ENCODE measurements at places on chromosomes 11 and 22.

- DNase-seq, result no peak
Observed at GRCh38 chr11:45772986-45773785, 31.8 kb upstream of the SLC35C1 start.

DNA sequence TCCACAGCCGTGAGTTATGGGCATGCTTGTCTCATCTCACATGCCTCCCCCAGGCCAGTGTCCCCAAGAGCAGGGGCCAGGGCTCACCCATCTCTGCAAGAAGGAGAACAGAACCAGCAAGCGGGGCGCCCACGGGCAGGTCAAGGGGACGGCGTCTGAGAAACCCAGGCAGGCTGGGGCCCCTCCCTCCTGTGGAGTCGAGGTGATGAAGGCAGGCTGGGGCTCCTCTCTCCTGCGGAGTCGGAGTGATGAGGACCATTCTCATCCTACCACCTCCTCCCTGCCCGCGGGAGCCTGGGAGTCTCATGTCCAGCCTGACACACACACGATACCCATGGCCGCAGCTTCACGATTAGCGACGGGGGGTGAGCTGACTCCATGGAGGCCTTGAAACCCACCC, 141.9 kb downstream of the CTTN start:
- DNase-seq, result no peak

GRCh38 chr11:84552791-84553190, 1074.4 kb downstream of the DLG2 start:
- DNase-seq, result no peak

- DNase-seq, result no peak
Observed at GRCh38 chr11:118434123-118434552, 2.2 kb upstream of the KMT2A start.

DNA sequence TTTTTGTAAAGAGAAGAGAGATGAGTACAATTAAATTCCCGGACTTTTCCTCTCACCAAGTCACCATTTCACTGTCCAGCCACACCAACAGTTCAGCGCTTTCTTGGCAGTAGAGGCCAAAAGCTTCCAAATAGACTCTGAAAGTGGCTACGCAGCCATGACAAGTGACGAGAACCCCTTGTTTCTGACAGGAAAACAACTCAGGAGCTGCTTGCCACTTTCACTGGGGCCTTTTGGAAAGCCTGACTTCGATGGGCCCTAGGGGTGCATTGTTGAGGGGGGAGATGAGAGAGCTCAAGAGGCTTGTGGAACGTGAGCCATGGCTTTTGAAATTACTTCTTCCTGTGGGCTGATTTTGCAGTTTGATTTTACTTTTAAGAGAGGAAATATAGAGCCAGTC, 422.1 kb upstream of the FAT3 start:
- DNase-seq, result no peak

GRCh38 chr11:59674291-59674690, 5.5 kb upstream of the PATL1 start:
- DNase-seq, result no peak

GRCh38 chr22:45880716-45881523, 96.0 kb downstream of the WNT7B start:
- DNase-seq, result no peak

DNA sequence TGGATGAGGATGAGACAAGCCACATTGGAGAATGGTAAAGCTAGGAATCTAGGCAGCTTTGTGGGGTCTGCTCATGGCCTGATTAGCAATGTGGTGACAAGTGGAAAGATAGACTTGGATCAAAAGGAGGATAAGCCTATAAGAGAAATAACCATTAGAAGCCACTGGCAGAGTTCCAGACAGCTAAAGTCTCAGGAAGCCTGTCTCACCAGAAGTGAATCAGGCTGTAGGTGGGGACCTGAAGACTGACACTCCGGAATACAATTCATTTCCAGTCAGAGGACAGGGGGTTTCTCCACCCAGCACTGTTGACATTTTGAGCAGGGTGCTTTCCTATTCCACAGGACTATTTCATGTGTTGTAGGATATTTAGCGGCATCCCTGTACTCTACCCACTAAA, 129.7 kb downstream of the ARHGAP42 start:
- no peak for DNase-seq

DNA sequence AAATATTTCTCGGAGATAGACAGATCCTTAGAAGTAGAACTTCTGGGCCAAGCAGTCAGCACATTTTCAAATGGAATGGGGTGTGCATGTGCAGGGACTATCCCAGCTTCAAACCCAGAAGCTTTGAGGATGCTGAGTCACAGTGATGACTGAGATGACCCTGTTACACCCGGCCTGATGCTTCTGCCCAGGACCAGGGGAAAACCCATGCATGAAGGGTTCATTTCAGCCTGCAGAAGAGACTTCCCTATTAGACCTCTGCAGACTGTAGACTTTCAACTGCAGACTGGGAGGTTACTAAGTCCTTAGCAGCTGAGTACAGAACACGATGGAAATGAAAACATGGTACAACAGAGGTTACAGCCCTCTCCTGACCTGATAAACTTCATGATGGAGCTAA, 3.6 kb upstream of the OR2AT4 start:
- no peak for DNase-seq

GRCh38 chr11:95267601-95268213, 36.7 kb upstream of the SESN3 start:
- DNase-seq, result no peak

DNA sequence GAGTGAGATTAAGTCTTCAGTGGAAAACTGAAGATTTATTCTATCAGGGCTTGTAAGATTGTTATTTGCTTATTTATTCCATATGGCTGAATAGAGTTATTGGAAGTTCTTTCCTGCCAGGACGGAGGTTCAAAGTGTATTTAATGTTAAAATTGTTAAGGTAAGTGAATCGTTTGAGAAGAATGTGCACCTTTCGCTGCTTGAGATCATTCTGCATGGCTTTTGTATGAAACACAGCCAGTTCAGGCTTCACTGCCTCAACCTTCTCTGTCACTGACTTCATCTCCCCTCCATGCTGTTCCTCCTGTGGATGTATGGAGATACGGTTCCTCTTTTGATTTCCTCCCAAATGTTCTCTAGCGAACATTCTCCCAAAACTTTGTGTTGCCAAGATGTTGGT, 19.2 kb upstream of the OR51L1 start:
- no peak for DNase-seq

GRCh38 chr11:60100516-60100915, 12.1 kb downstream of the MS4A2 start:
- DNase-seq, result no peak

GRCh38 chr22:17035246-17035645, 27.2 kb upstream of the GAB4 start:
- DNase-seq, result no peak

DNA sequence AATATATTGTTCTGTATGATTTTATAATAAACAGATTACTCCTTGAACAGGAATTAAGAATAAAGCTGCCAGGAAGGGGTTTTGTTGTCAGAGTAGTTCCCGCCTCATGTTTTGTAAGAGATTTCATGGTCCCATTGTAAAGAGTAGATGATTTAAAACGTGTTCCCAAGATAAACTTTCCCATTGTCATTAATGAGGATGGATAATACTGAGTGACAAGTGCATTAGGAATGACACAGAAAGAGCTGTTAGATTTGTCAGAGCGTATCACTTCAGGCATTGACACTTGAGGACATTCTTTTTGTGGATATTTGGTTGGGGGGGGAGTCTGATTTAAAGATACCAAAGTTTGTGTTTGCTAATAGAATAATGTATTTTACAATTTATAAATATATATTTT, 147.0 kb downstream of the PAX6 start:
- no peak for DNase-seq

- no peak for DNase-seq
Observed at GRCh38 chr11:62142921-62143320, 19.1 kb downstream of the INCENP start.

DNA sequence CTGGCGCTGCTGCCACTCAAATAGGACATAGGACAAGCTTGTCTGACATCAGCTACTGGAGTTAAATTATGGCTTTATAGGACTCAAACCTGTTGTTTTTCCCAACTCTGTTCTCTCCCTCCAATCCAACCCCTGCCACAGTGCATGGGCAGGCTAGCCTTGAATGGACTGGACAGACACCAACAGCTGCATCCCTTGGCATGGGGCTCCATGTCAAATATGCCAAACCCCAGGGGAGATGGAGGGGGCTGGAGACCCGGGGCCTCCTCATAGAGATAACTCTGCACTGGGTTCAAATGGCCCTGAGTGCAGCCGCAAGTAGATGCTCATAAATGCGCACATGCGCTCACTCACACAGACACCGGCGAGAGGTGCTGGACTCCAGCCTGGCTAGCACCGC, 28.9 kb downstream of the CD5 start:
- DNase-seq, result no peak

DNA sequence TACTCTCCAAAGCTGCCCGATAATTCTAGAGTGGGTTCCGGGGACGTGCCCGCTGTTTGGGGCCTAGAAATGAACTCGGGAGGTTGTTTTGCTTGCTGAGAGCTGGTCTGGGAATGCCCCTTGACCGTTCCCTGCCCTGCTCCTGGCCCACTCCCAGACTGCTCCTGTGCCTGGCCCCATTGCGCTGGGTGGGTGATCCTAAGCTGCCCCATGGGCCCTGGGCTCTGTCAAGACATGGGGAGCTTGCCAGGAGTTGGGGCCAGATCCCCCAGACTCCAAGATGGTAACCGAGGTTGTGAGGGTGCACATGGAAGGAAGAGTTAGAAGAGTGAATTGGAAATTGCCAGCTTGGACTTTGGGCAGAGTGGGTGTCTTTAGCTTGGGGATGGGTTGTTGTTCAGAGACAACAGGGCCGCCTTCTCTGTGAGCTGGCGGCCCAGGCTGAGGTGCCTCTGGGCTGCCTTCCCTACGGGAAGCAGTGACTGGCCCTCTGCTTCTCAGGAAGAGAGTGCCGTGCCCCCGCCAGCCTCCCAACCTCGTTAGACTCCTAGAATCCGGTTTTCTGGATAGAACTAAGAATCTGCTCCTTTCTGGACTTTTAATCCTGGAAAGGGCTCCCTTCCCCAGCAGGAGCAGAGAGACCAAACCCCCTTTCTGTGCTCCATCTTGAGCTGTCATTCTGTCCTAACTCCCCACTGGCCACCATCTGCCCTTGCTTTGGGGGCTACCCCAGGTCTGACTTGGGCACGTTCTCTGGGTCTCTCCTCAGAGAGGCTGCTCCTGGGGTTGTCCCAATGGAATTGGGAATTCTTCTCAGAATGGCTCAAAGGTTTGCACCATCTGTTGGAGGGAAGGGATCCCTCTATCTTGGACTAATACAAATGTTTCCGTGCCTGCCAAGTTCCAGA, 1.8 kb downstream of the ST3GAL4 start:
- no peak for DNase-seq

- DNase-seq, result no peak
Observed at GRCh38 chr22:36873614-36874308, 13.0 kb downstream of the NCF4 start.

- no peak for DNase-seq
Observed at GRCh38 chr22:28909375-28909774, 26.0 kb downstream of the ZNRF3 start.

- no peak for DNase-seq
Observed at GRCh38 chr11:2517016-2517385, 72.2 kb downstream of the KCNQ1 start.

DNA sequence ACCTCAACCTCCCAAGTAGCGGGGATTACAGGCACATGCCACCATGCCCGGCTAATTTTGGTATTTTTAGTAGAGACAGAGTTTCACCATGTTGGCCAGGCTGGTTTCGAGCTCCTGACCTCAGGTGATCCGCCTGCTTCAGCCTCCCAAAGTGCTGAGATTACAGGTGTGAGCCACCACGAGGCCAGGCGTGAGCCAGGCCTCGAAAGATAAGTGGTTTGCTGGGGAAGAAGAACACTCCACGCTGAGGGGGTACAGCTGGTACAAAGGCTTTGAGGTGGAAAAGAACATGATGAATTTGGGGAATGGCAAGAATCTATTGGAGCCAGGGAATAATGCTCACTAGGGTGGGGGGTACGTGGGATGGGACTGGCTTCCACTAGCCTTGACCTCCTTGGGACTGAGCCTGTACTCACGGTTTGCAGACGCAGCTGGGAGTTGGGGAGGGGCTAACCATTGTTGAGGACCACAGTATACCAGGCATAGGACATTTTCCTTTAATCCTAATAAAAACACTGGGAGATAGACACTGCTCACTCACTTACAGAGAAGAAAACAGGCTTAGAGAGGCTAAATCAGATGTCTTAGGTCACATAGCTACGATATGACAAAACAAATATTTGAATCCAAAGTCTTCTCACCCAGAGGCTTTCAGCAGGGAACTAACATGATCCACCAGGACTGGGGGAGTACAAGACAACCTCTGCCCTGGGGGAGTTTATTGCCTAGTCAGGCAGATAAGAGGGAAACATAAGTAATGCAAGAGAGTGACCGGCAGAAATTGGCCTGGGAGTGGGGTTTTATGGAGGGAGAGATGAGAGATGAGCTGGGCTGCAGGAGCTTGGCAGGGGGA, 4.9 kb downstream of the SLCO2B1 start:
- DNase-seq, result no peak

DNA sequence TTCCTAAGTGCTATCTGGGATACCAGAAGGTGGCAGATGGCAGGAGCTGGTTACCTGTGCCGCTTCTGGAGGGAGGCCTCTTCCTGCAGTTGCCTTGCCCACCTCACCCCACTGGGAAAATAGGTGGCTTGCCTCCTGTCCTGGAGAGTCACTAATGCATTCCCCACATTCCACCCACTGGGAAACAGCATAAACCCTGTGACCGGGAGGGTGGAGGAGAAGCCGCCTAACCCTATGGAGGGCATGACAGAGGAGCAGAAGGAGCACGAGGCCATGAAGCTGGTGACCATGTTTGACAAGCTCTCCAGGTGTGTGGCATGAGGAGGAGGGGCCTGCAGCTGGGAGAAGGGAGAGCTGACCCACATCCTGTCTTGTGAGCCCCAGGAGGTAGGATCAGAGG, 5.6 kb downstream of the RIC8A start:
- DNase-seq, result no peak

GRCh38 chr11:132941761-132942160, 590.5 kb downstream of the OPCML start:
- DNase-seq, result no peak

- no peak for DNase-seq
Observed at GRCh38 chr22:30626413-30626812, 9.2 kb upstream of the SLC35E4 start.

GRCh38 chr22:50060441-50061140, 2.5 kb upstream of the TTLL8 start:
- DNase-seq, result no peak

DNA sequence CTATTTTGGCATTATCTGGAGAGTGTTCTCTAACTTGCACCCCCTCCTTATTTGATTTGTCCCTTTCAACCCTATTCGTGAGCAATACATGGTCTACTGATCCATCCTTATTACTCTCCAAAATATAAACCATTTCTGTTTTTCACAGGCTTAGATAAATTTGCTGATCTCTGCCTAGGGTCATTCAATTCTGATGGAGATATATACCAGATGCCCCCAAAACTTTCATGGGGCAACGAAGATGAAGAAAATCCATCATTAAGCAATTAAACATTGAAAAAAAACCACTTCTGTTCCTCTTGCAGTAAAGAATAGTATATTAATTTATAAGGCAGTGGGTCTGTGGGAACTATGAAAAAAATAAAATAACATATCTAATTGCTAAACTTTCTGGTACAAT, 313.4 kb downstream of the CASP12 start:
- DNase-seq, result no peak

All from stimulated activated CD8-positive, alpha-beta memory T cell treated with anti-CD3 and anti-CD28 coated beads, Interleukin-7, amount 100 ng/mL, for 1 hour (primary cell).